ENCODE measurements at places on chromosomes 12 and 14.

DNA sequence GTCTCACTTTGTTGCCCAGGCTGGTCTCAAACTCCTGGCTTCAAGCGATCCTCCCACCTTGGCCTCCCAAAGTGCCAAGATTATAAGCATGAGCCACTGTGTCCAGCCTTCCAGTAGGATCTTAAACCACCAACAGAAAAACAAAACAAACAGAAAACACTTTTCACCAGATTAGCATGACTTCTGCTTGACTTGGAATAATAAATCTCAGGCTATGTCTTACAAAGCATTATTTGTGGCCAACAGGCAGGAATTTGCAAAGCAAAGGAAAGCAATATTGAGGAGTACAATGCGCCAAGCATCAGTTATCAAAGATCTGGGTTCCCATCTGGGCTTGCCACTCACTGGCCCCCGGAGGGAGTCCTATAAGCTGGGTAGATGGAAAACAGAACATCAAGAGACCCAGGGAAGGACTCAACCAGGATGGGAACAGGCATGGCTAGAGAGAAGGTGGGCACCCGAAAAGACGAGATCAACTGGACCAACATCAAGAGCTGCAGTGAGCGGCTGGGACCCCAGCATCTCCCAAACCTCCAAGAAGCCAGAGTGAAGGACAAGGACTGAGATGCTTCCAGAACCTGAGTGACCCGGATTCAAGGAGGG is 101.2 kb downstream of the TMEM30B start:
- DNase-seq, result no peak

- no peak for DNase-seq
Measured at GRCh38 chr12:91990525-91990924, 155.1 kb downstream of the BTG1 start.

- no peak for DNase-seq
Measured at GRCh38 chr14:99324291-99324690, 52.3 kb upstream of the BCL11B start.

- peak; percentile 68 for DNase-seq
Measured at GRCh38 chr12:98532687-98533304, 17.4 kb downstream of the TMPO start.

- no peak for DNase-seq
Measured at GRCh38 chr12:69851976-69852375, 26.9 kb downstream of the MYRFL start.

DNA sequence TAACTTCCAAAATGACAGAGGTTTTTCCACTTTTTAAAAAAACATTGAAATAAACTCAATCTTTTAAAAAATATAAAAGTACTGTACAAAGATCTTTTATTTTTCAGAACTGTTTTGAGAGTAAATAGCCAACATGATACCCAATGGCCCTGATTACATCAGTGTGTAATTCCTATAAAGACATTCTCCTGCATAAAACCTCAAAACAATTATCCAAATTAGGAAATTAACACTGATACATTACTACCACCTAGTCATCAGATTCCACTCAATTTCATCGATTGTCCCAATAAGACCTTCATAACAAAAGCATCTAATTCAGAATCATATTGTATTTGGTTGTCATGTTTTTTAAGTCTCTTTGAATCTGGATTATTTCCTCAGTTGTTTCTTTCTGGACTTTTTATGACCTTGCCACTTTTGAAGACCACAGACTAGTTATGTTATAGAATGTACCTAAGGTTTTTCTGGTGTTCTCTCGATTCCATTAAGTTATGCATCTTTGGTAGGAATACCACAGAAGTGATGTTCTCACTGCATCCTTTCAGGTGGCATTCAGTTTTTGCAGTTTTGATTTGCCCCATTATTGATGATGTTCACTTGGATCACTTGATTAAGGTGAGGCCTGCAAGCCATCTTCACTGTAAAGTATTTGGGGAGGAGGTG is 4.0 kb upstream of the YEATS4 start:
- DNase-seq, result no peak

All from kidney glomerular epithelial cell (primary cell).